Stimulated activated CD8-positive, alpha-beta memory T cell treated with anti-CD3 and anti-CD28 coated beads, Interleukin-15, amount 100 ng/mL, for 48 hours (primary cell): ENCODE measurements at places on chromosomes 16 and 17.

DNA sequence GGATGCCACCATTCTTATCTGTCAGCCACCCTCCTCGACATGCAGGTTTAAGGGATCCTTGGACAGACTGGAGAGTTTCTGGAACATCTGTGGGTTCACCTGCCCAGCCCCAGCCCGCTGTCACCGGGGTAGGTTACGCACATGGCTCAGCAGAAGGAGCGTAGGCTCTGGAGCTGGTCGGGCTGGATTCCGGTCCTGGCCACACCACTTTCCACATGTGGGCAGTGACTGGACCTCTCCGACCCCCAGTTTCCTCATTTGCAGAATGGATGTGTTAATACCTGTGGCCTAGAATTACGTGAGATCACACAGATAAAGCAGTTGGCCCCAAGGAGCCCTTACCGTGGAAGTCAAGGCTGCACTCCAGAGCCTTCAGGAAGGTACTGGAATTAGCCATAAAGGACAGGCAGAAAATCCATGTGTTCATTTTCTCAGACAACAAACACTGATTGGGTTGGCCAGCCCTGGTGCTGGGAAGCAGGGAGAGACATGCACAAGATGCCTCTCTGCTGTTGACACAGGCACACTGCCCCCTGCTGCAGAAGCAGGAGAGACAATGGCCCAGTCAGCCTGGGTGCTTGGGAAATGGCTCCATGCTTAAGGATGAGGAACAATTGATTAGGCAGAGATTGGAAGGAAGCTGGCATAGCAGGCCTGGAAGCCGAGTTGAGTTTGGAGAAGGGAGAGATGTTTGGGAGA, 58.8 kb downstream of the SF3B3 start:
- no peak for DNase-seq

GRCh38 chr17:35214631-35215273, 20.6 kb upstream of the SLC35G3 start:
- peak; percentile 25 for DNase-seq

DNA sequence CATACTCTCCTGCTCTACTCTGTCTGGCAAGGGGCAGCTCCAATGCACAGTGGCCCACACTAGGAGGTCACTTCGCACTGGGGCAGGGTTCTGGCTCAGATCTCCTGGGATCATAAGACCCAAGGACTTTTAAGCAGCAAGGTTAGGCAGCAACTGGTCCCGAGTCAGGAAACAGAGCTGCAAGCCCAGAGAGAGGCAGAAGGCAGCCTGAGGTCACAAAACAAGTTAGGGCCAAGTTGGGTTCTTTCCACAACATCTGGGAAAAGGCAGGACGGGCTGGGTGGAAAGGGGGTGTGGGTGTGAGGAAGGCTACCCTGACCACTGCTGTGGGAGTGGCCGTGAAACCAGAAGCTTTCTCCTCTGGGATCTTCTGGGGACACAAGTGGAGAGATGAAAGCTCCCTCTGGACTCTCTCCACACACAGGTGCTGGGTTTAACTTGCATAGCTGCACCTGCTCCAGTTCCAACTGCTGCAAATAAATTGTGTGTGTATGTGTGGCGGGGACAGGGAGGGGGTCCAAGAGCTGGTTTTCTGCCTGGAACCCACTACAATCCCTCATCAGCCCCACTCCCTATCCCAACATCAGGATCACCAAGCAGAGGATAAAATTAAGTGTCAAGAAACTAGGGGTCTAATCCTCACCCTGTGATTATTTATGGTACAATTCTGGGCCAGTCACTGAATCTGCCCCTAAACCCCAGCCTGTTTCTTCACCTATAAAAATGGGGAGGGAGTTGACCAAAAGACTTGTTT, 8.0 kb upstream of the TSPOAP1 start:
- no peak for DNase-seq

GRCh38 chr17:10135539-10136257, 62.7 kb downstream of the GAS7 start:
- no peak for DNase-seq

GRCh38 chr16:81738783-81739496, 40.2 kb upstream of the PLCG2 start:
- no peak for DNase-seq

- no peak for DNase-seq
These were observed 90.3 kb downstream of the EMP2 start for GRCh38 chr16:10490141-10490540.

GRCh38 chr17:82082456-82082855, 15.6 kb downstream of the FASN start:
- no peak for DNase-seq

GRCh38 chr16:12639044-12639443, 164.6 kb downstream of the CPPED1 start:
- DNase-seq, result no peak

DNA sequence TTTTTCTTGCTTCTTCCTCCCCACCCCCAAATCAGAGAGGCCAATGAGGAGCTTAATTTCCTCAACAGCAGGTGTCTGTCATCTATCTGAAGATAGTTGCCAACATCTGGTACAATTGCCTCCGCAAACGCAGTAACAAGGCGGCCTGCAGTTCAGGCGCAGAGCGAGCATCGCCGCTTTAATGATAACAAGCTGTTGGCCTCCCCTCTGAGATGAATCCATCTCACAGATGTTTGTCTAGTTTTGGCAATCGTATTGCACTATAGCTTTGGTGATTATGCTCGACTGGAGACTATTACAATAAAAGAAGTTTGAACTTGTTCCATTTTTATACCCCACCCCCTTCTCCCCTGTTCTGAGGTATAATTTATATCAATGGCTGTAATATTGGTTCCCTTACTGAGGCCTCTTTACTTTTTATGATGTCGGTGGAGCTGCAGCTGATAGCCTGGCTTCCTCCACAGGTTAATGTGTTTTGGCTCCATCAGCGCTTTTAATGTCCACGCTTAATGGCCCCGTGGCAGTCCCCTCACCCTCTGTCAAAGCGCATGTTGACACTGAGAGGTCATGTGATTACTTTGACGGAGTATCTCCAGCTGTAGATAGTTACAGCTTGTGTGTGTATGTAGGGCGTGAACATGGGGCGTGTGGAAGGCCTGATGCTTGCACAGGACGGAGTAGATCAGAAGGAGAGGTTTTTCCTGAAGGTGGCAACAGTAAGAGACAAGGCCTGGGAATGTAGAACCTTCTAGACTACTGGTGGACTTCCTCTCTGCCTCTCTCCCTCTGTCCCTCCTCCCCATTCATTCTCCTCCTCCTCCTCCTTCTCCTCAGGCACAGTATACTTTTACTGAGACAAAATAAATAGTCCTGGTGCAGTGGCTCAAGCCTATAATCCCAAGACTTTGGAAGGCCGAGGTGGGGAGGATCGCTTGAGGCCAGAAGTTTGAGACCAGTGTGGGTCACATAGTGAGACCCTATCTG, 164.7 kb downstream of the MSI2 start:
- DNase-seq, result no peak

GRCh38 chr17:66165537-66166123, 26.3 kb downstream of the CEP112 start:
- DNase-seq, result no peak

DNA sequence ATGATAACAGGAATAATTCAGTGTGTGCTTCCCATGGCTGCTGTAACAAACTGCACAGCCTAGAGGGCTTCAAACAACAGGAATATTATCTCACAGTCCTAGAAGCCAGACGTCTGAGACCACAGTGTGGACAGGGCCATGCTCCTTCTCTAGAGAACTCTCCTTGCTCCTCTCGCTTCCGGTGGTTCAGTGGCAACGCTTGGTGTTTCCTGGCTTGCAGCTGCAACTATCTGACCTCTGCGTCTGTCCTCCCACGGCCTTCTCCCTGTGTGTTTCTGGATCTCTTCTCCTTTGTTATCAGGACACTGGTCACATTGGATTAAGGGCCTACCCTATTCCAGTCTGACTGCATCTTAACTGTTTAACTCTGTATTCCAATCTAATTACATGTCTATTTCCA, 414.3 kb downstream of the MAF start:
- no peak for DNase-seq

- DNase-seq, result no peak
These were observed 15.1 kb downstream of the C16orf54 start for GRCh38 chr16:29730649-29731048.

GRCh38 chr17:64998436-64999190, 57.9 kb downstream of the GNA13 start:
- no peak for DNase-seq

DNA sequence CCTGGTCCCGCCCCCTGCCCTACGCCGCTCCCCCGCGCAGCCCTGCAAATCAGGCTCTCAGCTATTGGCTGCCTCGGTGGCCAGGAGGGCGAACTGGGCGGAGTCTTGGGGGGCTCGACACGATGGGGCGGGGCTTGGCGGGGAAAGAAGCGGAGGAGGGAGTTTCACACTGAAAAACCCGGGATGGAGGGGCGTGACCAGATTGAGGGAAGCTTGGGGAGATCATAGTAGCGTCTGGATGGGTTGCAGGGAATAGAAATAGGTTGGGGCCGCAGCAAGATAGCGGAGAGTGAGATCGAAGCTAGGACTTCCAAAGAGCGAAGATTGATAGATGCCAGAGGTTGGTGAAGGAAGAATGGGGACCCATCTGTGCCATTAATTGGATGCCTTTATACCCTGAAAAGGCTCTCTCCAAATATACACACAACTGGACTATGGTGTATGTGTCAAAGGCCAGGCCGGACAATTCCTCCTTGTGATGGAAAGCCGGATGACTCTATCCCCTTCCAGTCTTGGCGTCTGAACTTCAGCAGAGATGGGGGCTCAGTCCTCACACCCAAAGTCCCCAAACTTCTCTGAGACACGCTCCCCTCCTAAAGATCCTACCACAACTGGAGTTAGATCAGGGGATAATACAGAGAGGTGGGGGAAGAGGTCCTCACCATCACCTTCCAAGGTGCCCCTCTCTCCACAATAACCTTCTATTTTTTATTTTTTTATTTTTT, 376 bp upstream of the STAC2 start:
- peak; percentile 50 for DNase-seq

DNA sequence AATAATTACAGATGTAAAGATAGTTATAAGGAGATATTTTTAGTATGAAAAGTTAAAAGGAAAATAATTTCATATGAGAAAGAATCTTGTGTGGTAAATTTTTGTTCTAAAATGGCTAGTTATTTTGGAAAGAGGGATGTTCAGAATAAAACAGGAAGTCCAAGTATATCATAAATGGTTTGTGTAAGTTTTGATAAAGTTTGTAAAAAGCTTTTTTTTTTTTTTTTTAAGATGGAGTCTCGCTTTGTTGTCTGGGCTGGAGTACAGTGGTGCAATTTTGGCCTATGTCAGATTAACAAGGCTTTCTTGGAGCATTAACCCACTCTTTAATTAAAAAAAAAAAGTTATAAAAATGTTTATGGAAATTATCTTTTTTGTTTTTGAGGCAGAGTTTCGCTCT, 8.2 kb upstream of the CDK10 start:
- no peak for DNase-seq

DNA sequence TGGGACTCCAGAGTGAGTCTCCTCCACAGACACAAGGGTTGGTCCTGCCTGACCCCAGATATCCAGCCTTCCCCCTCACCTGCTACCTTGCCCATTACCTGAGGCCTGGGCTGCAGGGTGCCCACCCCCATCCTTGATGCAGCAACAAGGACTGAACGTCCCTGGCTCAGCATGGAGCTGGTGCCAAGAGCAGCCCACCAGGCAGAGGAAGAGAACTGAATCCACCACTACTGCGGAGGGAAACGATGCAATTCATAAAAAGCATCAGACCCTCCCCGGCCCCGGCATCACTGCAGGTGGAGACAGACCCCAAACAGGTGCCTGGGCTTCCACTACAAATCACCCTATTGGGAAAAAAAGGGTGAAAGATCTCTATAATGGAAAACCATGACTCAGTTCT, 131.0 kb upstream of the TNRC6C start:
- DNase-seq, result no peak

DNA sequence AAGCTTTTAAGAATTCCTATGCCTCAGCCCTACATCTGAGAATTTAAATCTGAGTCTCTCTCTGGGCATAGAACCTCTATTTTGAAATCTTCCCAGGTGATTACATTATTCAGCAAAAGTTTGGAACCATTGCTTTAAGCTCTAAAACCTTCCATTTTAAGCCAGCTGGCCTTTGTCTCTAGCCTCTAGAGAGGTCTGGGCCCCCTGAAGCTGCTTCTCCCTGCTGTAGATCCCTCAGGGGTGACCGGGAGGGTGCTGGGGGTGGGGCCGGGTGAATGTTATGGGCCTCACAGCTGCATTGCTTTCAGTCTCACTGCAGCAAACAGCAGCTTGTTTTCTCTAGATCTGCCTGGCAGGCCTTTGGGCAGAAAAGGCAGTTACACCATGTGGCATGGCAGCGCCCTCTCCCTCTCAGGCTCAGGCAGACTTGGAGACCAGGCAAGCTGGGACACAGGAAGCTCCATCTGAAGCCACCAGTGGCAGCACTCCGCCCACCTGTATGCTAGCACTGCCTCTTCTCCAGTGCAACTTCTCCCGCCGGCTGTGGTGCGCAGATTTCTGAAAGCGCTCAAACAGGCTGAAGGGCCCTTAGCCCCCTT, 66.3 kb downstream of the MPRIP start:
- DNase-seq, result no peak

DNA sequence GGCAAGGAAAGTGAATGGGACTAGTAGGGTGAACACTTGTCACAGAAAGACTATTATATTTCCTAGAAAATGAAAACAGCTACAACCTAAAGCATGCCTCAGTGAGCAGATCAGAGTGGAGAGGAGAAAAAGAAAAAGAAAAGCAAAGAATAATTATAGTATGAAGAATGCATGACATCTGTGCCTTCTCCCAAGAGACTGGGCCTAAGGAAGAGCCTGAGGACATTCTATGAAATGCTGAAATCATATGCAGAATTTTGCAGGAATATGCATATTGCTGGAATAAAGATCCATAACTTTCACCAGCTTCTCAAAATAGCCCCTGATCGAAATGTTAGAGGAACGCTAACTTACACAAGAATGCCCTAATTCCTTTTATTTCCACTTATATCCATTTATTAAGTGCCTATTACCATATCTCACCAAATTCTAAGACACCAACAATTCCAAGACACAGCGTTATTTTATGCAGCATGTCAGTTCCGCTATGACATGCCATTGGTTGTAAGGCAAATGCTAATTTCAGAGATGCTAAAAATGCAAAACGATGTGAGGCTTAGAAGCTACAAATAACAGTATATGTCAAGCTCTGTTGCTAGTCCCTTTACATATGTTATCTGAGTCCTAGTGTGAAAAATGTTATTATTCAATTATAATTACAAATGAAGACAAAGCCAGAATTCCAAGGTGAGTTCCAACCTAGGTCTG, 171.0 kb downstream of the SLC39A11 start:
- no peak for DNase-seq

DNA sequence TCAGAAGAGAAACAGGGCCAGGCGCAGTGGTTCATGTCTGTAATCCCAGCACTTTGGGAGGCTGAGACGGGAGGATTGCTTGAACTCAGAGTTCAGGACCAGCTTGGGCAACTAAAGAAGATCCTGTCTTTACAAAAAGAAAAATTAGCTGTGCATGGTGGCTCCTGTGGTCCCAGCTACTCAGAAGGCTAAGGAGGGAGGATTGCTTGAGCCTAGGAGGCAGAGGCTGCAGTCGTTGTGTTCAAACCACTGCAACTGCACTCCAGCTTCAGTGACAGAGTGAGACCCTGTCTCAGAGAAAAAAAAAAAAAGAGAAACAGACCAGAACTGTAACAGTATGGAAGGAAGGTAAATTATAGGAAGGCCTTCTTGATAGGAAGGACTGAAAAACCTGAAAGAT, 10.3 kb downstream of the ARL4D start:
- DNase-seq, result no peak

- DNase-seq, result no peak
These were observed 73.0 kb downstream of the PITPNC1 start for GRCh38 chr17:67449845-67450755.
